Stimulated activated naive CD8-positive, alpha-beta T cell treated with anti-CD3 and anti-CD28 coated beads, Interleukin-15, Interleukin-2, amounts not matched to agents 100 U/mL and 50 U/mL, for 24 hours (primary cell): ENCODE measurements at places on chromosomes 1 and 21.

GRCh38 chr1:110787328-110788071, 85.4 kb upstream of the CD53 start:
- DNase-seq: no peak

GRCh38 chr1:200923601-200924000, 28.9 kb downstream of the INAVA start:
- DNase-seq: no peak

- DNase-seq: no peak
These were observed 101.5 kb downstream of the WDR4 start for GRCh38 chr21:42777757-42778344.

- DNase-seq: no peak
These were observed 83.2 kb downstream of the CLDN17 start for GRCh38 chr21:30083225-30083945.

- peak; percentile 8 for DNase-seq
These were observed 27.1 kb upstream of the LEPR start for GRCh38 chr1:65393347-65393746.

DNA sequence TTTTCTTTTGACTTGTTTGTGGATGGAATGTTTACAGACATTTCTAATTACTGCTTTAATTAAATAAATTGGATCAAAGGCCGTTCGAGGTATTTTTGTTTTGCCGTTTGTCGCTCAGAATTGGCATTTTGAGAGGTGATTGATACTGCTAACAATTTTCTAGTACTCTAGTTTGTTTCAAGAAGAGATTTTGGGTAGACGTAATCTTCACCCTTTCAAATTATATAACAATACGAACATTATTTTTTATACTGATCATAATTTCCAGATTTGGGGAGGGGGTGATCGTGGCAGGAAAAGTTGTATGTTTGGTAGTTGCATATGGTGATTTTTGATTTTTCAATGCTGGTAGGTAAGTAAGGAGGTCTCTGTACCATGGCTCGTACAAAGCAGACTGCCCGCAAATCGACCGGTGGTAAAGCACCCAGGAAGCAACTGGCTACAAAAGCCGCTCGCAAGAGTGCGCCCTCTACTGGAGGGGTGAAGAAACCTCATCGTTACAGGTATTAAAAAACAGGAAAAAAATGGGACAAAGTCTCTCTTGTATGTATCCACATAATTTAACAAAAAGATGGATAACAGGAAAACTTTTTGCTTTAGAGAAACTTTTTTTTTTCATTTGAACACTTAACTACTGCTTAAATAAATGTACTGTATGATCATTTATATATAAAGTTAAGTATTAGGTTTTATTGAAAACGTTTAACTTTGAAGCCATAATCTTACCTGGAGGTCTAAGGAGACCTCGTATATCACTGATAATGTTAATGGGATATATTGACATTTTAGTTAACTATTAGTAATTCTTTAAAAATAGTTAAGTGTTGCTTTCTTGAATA, 1.7 kb downstream of the H3-3A start:
- no peak for DNase-seq

GRCh38 chr1:25819491-25820246, at the start of gene MTFR1L:
TSS of gene MTFR1L (plus strand) at chr1:25819954. CDS start at chr1:25823105, 3,151 bp downstream.
- peak; percentile 95 for DNase-seq

GRCh38 chr1:172616636-172617035, 42.3 kb upstream of the FASLG start:
- DNase-seq: no peak

DNA sequence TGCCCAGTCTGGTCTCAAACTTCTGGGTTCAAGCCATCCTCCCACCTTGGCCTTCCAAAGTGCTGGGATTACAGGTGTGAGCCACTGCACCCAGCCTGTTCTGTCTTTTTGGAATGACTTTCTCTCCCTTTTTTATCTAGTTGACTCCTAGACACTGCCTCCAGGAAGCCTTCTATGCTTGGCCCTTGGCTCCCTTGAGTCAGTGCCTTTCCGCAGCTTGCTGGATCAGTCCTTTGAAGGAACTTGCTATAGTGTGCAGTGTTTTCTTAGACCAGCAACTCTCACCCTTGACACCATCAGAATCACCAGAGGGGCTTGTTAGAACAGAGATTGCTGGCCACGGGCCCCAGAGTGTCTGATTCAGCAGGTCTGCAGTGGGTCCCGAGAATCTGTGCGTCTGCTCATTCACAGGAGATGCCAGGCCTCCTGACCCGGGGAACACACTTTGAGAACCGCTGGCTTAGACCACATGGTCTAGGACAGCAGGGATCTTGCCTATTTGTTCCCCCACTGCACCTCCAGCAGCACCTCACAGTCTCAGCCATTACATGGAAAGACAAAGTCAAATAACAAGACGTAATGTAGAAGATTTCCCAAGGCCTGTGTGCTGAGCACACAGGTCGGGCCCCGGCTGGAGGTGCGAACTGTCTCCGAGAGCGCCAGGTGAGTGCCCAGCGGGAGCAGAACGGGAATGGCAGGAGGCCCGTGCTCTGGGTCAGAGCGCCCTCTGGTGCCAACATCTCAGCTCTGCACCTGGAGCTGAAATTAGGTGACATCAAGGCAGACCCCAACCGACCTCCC, 27.4 kb upstream of the CTPS1 start:
- DNase-seq: peak; percentile 74

DNA sequence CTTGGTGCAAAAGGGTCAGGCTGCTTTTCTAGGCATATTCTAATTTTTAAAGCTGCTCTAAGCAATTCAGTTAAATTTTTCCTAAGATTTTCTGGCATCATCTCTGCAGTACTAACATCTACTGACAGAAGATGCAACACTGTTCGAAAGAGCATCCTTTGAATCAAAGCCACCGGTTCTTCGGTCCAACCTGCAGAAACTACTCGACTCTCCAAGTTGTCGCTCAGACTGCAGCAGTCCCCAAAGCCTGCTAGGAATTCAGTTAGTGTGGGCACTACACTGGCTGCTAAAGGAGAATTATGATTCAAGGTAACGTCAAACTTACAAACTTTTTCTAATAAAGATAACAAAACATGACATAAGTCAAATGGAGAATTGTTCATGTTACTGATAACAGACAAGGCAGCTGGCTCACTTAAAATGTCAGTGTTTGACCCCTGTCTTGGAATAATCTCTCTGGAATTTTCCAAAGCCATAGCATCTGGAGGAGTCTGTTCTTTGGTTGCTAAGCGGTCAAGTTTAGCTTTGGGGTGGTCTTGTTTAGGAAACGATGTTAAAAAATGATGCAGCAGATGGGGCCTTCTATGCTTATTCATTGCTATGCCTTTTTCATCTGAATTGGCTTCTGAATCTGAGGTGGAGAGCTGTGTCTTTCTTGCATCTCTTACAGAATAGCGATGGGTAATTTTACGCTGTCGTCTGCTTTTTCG, 56.9 kb downstream of the LYST start:
- DNase-seq: no peak

- DNase-seq: no peak
These were observed 453.0 kb downstream of the NEGR1 start for GRCh38 chr1:71829346-71829745.

DNA sequence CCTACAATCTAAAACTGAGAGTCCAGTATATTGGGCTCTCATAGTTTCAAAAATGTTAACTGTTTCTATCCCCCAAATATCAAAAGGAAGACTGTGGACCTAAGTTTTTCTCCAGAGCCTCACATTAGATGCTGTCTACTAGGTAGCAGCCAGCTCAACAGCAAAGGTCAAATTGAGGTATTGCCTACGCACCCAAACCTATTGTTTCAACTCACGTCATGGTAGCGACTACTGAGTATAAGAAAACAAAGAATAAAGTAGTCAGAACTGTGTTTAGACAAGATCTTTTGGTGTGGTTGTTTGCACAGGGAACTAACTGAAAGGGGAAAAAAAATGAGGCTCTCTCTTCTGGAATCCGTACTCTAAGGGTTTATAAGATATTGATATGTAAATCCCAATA, 173.2 kb downstream of the LBR start:
- DNase-seq: no peak

DNA sequence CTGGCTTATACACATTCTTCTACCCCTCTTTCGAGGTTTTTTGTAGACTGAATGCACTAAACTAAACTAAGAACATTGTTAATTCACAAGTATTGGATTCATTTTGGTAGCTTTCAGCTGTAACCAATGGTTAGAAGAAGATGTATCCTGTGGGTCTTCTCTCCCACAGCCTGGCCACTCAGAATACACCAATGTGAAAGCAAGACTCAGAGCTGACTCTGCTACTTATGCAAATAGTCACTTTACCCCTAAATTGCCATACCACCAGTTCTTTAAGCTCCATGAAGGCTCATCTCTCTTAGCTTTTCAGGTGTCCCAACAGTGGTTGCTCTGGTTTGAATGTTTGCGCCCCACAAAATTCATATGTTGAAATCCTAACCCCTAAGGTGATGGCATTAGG, 60.1 kb downstream of the RGS13 start:
- DNase-seq: no peak

- DNase-seq: no peak
These were observed 118.1 kb downstream of the RUNX1 start for GRCh38 chr21:34930971-34931370.

DNA sequence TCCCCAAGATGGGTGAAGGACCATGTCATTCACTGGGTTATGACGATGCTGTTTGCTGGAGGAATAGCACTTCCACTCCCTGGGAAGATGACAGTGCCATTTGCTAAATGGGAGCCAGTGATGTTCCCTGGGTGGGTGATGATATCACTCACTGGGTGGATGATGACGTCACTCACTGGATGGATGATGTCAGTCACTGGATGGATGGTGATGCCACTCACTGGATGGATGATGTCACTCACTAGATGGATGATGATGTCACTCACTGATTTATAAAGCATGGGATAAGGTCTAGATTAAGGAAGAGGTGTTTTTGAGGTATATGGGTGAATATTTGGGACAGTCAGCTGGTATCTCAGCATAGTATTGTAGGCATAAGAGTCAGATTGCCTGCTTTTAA, 457.2 kb downstream of the AJAP1 start:
- no peak for DNase-seq

- DNase-seq: no peak
These were observed 397.6 kb downstream of the LRRIQ3 start for GRCh38 chr1:73800376-73800775.

DNA sequence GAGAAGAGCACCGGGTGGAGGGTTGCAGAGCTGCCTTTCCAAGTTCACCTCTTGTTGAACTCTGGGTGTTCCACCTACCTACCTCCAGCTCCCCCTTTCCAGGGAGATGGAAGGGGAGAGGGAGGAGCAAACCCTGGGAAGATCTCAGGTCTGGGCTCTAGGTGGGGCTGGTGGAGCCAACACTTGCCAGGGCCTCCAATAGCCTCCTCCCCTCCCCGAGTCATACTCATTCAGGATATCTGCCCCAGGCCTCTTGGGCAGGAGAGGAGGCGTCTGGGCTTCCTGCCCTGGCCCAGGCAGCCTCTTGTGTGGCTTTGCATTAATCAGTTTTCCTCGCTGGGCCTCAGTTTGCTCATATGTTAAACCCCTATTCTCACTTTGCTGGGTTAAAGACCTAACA, 13.4 kb downstream of the RAP1GAP start:
- DNase-seq: no peak

DNA sequence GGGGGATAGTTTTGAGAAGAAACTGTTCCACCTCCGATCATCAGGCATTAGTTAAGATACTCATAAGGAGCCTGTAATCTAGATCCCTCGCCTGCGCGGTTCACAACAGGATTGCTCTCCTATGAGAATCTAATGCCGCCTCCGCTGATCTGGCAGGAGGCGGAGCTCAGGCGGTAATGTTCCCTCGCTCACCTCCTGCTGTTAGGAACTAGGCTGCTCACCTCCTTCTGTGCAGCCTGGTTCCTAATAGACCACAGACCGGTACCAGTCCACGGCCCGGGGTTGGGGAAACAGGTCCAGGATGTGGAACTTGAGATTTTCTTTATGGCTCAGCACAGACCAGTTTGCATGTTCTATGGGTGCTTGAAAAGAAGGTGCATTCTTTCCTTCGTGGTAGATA, 27.2 kb upstream of the FAM3B start:
- no peak for DNase-seq

DNA sequence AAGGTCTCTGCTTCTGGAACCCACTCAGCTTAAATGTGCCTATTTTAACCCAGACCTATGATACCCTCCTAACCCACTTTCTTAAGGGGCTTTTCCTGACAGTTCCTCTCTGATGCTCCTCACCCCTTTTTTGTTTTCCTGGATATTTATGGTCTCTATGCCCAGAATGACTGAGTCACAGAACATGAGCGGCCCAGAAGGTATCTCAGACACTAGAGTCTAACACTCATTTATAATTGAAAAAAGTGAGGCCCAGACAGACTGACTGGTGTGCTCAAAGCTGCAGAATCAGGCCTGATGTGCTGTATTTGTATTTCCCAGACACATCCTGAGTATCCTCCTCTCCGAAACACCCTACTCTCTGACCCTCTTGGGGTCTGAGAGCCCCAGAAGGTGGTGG, 44.0 kb downstream of the LRRC71 start:
- no peak for DNase-seq

DNA sequence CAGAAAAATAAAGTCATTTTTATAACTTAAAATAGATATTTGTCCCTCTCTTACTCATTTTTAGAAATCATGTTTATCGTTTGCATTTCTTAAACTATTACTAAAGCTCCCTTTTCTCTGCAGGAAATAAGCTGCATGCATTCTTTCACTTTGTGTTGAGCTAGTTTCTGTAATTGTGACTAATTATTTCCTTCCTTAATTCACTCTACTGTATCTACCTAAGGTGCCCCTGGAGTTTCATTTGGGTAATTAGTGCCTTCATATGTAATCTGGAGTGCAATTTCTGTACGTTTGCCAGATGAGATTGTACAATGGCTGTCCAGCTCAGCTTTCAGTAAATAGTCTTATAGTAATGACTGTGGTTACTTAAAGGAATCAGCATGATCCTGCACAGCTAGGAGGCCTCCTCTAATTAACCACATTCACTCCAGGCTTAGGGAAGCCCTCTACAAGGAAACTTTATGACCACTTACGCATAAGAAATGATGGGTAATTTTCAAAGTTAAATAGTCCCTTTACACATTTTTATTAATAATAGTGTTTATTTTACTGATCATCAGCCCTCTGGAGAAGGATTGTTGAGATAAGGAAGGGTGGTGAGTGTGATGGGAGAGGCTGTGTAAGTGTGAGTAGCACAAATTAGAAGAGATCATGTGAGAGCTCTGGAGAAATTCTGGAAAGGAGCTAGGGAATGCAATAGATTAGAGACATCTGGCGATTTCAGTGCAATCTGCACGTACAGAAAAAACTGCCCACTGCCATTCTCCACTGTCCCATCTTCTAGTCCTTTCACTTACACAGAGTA, 86.8 kb downstream of the LRRC8C start:
- DNase-seq: no peak

DNA sequence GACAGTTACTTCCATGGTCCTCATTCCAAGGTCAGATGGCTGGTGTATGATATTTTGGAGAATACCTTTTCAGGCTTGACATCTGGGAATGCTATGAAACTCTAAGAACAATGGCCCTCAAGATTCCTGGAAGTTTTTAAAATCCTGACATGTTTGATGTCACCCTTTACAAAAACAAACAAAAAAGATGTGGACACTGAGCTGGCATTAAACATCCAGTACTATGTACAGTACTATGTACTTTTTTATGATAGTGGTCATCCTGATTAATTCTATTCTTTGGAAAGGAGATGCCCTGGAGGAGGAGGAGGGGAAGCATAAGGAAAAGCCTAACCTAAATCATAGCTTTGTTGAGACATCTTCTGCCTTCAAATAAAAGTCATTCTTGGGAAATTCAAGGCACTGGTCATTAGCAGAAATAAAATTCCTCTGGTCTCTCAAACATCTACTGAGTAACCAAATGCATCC, 235.4 kb downstream of the HMCN1 start:
- no peak for DNase-seq
